ENCODE measurements at places on chromosomes 2 and 18. TPM values are rescaled to one million over a fixed set of nuclear protein-coding genes. Genes with fewer than 3 reads are reported as not detected.

The STPG4 gene
- polyA plus RNA-seq = 0.06 TPM

The FOXD4L1 gene
- polyA plus RNA-seq = 0.03 TPM

The FIGN gene
- 0.71 TPM for polyA plus RNA-seq

The C2orf76 gene
- 15.0 TPM for polyA plus RNA-seq

The SLC11A1 gene
- polyA plus RNA-seq = 359 TPM

The INPP1 gene
- polyA plus RNA-seq = 18.3 TPM

The AGXT gene
- polyA plus RNA-seq = 0.05 TPM

The SPDYA gene
- 0.11 TPM for polyA plus RNA-seq

The VPS54 gene
- 12.5 TPM for polyA plus RNA-seq

The IL37 gene
- not detected for polyA plus RNA-seq

The CCDC102B gene
- polyA plus RNA-seq = 9.3 TPM

The C2orf92 gene
- 16.4 TPM for polyA plus RNA-seq

The DTNA gene
- polyA plus RNA-seq = 5.0 TPM

The SRD5A2 gene
- 0.35 TPM for polyA plus RNA-seq

The RAB6C gene
- polyA plus RNA-seq = 0.03 TPM

The ARHGEF4 gene
- 1.8 TPM for polyA plus RNA-seq

The ARL5A gene
- polyA plus RNA-seq = 19.1 TPM

The MC5R gene
- not detected for polyA plus RNA-seq

The CRYGB gene
- not detected for polyA plus RNA-seq

The TXNDC9 gene
- 20.9 TPM for polyA plus RNA-seq

The SIX3 gene
- 0.02 TPM for polyA plus RNA-seq

The NAT8 gene
- polyA plus RNA-seq = not detected

The STK39 gene
- 8.6 TPM for polyA plus RNA-seq

The GPBAR1 gene
- 3.3 TPM for polyA plus RNA-seq

The BARD1 gene
- polyA plus RNA-seq = 2.2 TPM

The BOLA3 gene
- polyA plus RNA-seq = 64.5 TPM

The XDH gene
- polyA plus RNA-seq = 0.12 TPM

The ALK gene
- polyA plus RNA-seq = 0.10 TPM

The PRKAG3 gene
- 0.01 TPM for polyA plus RNA-seq

The IMPA2 gene
- polyA plus RNA-seq = 43.4 TPM

The FAM228A gene
- polyA plus RNA-seq = 0.46 TPM

The GCKR gene
- 0.28 TPM for polyA plus RNA-seq

The C2orf66 gene
- polyA plus RNA-seq = 0.02 TPM

The CDKL4 gene
- polyA plus RNA-seq = 0.10 TPM

The SPATA3 gene
- not detected for polyA plus RNA-seq

The TDRD15 gene
- not detected for polyA plus RNA-seq
